A549 treated with dexamethasone at 1 μM for 4 hours (cell line): ENCODE measurements at places on chromosomes 12 and 14. TPM values are rescaled to one million over a fixed set of nuclear protein-coding genes. Genes with fewer than 3 reads are reported as not detected.

Gene ADAM21
- total RNA-seq: 0.08 TPM in 1 of 5 replicates, not detected in the others

Gene SLC25A47
- total RNA-seq: not detected in 5 replicates

Gene SRRM4
- total RNA-seq: not detected in 5 replicates

Gene DLGAP5
- total RNA-seq: 28.2 to 35.2 TPM (median 32.9 TPM) in 5 replicates

Gene C14orf180
- not detected in 5 replicates for total RNA-seq

Gene ATP5F1B
- 802 to 906 TPM (median 881 TPM) in 5 replicates for total RNA-seq

Gene OAS2
- total RNA-seq: 0.08 to 0.26 TPM (median 0.18 TPM) in 5 replicates

Gene HOXC12
- total RNA-seq: 0.02 to 0.05 TPM (median 0.03 TPM) in 3 of 5 replicates, not detected in the others

Gene CCDC196
- total RNA-seq: not detected in 5 replicates

Gene OR4N5
- total RNA-seq: not detected in 5 replicates

Gene B3GNT4
- total RNA-seq: 0.39 to 0.80 TPM (median 0.64 TPM) in 5 replicates

Gene RDH5
- 2.1 to 2.8 TPM (median 2.4 TPM) in 5 replicates for total RNA-seq

Gene LRP1-AS
- not detected in 5 replicates for total RNA-seq

Gene C1R
- total RNA-seq: 29.1 to 42.2 TPM (median 30.1 TPM) in 5 replicates

Gene RFLNA
- total RNA-seq: 0.07 to 0.24 TPM (median 0.09 TPM) in 5 replicates

Gene ETNK1
- total RNA-seq: 26.3 to 38.5 TPM (median 35.2 TPM) in 5 replicates

Gene VRTN
- 0.08 TPM in 1 of 5 replicates, not detected in the others for total RNA-seq

Gene FRMD6
- 26.3 to 42.4 TPM (median 35.5 TPM) in 5 replicates for total RNA-seq

Gene TEX52
- not detected in 5 replicates for total RNA-seq

Gene CABP1
- total RNA-seq: 0.18 to 0.54 TPM (median 0.28 TPM) in 5 replicates

Gene CEBPE
- not detected in 5 replicates for total RNA-seq

Gene GALNT6
- 2.5 to 4.0 TPM (median 2.6 TPM) in 5 replicates for total RNA-seq

Gene STXBP6
- total RNA-seq: 2.4 to 3.0 TPM (median 2.8 TPM) in 5 replicates

Gene TRIM9
- total RNA-seq: 9.3 to 17.1 TPM (median 15.5 TPM) in 5 replicates

Gene ESRRB
- total RNA-seq: 0.13 to 0.30 TPM (median 0.20 TPM) in 5 replicates

Gene BEGAIN
- 4.4 to 8.2 TPM (median 6.1 TPM) in 5 replicates for total RNA-seq

Gene COX8C
- total RNA-seq: not detected in 5 replicates
